Activated CD8-positive, alpha-beta memory T cell treated with anti-CD3 and anti-CD28 coated beads, Interleukin-2, amount 50 U/mL, for 48 hours (primary cell): ENCODE measurements at places on chromosomes 2 and 18.

- no peak for DNase-seq
Measured at GRCh38 chr2:26001743-26002351, 19.6 kb upstream of the KIF3C start.

GRCh38 chr2:201186982-201187381, 4.0 kb downstream of the CASP10 start:
- no peak for DNase-seq

DNA sequence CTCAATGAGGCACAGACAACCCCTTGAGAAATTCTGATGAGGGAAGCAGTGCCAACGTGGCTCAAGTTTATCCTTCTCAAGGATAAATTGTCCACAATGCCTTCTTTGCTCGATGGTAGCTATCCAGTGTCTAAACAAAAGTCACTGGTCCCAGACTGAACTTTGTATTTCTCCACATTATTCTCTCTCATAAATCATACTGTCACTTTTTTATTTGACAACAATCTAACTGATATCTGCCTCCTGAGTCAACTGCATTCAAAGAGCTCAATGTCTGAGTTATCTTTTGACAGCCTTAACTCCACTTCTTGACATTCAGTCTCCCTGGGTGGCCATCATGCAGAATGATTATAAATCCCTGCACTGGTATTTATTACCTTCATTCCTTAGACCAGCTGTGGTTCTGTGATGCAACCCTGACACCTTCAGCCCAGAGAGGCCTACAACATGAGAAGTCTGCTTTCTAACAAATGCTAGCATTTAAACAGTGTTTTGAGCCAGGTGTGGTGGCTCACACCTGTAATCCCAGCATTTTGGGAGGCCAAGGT, 38.2 kb downstream of the IMMT start:
- DNase-seq = no peak

GRCh38 chr2:121360566-121361300, 75.7 kb upstream of the TFCP2L1 start:
- no peak for DNase-seq

- no peak for DNase-seq
Measured at GRCh38 chr2:148350199-148350598, 294.4 kb upstream of the EPC2 start.

GRCh38 chr2:134782792-134783191, 55.6 kb upstream of the ACMSD start:
- no peak for DNase-seq

DNA sequence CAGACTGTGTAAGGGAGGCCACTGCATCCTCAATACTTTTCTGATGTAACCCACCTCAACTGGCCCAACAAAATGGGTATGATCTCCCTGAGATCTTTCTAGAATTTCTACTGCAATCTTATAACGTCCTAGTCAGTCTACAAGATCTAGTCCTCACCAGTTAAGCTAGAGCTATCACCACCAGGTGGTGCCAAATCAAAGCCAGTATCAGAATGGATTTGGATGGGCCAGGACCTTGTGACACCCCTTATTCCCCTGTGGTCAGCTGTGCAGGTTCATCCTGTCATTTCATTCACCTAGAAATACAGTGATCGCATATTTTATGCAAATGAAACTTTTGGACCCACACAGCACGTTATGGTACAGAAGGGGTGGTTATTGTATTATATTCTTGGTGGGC, 90.3 kb downstream of the OLA1 start:
- DNase-seq = no peak

- no peak for DNase-seq
Measured at GRCh38 chr18:54812885-54813284, 15.4 kb upstream of the RAB27B start.

DNA sequence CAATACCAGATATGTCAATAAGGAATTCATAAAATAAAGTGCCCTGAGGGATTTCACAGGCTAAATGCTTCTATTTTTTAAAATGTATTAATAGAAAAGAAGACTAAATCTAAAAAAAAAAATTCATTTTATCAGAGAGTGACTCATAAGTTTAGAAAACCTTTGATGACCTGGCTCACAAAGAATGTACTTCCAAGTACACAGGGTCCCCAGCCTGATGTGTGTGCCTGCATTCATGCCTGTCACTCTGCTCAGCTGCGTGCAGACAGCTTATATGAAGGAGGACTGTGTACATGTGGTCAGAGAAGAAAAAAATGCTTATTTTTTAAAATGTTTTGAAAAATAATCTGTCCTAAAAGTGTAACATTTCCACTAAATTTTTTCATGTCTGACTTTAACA, 3.0 kb upstream of the CPS1 start:
- DNase-seq = no peak
